ENCODE measurements at places on chromosomes 11 and 22.

- DNase-seq: peak; percentile 82
Observed at GRCh38 chr11:1889224-1889930, 2.3 kb downstream of the PRR33 start.

DNA sequence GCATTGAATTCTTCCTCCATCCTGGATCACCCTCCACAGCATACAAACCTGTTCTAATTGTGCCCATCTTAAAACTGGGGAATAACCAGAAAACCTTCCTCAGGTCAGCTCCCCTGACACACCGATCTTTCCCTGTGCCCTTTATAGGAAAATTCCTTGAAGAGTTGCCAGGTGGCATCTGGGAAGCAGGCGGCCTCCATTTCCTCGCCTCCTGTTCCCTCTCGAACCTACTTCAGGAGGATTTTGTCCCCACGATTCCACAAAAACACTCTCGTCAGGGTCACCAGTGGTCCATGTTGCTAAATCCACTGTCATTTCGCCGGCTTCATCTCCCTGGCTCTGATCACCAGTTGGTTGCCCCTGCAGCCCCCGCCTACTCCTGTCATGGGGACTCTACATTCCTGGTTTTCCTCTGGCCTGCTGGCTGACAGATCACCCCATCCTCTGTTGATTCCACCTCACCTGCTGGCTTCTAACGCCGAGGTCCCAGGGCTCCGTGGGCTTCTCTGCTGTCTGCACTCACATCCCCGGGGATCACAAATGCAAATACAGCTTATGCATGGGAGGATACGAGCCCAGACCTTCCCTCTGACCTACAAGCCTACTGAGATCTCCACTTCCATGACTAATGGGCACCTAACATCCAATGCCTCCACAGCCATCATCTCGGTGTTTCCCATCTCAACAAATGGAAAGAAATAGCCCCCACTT is 92.5 kb upstream of the PRDM11 start:
- DNase-seq: no peak

DNA sequence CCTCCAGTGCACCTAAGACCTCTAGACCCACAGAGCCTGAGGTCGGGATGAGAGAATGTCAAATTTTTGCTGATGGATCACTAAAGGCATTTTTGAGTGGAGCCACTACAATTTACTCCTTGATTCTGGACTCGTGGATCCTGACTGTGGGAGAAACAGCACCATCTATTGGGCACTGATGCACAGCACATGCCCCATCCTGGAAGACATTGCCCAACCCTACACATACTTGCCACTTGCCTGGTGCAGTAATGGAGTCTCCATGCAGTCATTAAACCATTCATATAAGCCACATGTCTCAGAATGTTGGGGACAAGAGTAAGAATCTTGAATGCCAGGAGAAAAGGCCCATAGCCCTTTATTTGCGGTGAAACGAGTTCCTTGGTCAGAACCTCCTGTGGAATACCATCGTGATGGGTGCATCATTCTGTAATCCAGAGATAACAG is 103.9 kb downstream of the GGTLC2 start:
- peak; percentile 40 for DNase-seq

- no peak for DNase-seq
Observed at GRCh38 chr11:69014084-69014851, 1.2 kb upstream of the MRGPRF start.

- DNase-seq: no peak
Observed at GRCh38 chr11:126329644-126330211, 25.8 kb upstream of the ST3GAL4 start.

- no peak for DNase-seq
Observed at GRCh38 chr11:69828276-69828970, 9.2 kb upstream of the FGF3 start.

DNA sequence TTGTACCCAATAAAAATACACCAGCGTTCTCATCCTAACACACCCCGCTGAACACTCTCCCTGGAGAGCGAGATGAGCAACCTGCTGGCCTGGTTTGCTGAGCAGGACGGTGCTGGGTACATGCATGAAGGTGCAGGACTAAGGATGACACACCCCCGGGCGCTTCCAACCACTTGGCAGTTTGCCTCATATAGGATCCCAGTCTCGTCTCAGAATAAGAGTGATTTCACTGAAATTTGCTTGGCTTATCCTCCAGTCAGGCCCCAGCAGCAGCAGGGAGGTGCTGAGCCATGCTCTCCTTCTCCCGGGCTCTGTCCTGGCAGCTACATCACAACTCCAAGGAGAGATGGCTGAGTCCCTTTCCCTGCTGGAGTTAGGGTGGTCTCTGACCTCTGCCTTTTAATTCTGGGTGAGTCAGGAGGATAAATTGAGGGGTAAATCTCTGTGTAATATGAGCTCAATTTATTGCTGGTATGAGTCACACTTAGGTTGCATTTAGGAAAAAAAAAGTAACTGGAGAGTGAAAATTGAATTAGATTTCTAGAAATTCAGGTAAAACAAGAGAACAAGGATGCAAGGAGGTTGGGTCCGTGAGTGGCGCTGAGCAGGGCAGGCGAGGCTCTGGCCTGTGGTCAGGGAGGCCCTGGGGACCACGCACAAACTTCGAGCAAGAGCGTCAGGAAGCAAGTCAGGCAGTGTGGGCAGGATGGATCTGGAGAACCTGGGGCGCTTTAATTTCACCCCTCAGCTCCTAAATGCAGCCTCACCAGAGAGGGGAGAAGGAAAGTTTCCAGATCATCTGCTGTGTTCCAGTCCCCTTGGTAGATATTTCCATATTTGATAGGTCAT is 974.0 kb downstream of the TBC1D22A start:
- DNase-seq: no peak

- DNase-seq: no peak
Observed at GRCh38 chr22:44003405-44004103, 20.5 kb upstream of the PARVB start.

DNA sequence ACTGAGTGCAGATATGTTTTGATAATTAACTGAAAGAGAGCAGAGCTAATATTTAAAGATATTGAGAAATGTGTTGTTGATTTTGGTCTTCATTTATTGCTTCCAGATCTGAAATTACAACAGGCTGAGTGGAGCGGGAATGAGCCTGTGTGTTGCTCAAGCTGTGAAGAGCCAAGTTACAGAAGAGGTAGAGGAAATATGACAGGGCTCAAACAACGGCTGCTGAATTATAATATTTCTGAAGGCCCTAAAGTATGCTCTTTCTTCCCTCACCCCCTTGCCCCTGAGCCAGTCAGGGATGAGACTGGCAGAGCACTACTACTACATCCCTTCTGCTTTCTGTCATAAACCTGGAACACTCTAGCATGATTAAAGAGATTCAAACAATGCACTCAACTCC is 115.6 kb downstream of the FANCF start:
- no peak for DNase-seq

DNA sequence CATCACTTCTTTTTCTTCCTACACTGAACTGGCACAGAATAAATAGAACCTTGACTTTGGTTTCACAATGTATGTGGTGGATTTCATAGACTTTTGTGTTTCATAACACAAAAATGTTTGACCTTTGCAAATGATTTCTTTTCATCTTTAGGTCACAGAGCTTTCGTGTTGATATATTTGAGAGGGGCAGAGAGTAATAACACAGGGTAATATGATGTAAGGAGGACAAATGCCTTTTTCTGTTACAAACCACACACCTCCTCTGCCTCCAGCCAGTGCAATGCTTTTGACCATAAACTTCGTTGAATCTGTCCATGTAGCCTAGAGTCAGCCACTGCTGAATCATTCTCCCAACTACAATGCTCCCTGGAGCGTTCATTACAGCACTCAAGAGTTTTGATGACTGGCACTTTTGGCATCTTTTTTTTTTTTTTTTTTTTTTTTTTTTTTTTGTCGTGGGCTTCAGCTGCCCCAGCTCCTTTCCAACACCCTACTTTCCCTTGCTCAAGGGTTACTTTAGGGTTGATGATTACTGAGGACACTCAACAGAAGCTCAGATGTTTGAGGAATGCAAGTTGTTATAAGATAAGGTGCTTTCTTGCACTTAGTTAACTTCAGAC is 11.4 kb upstream of the CAT start:
- DNase-seq: no peak

GRCh38 chr11:75031771-75032549 is 43.2 kb downstream of the NEU3 start:
- DNase-seq: peak; percentile 83

- no peak for DNase-seq
Observed at GRCh38 chr11:131910178-131910522, 539.7 kb downstream of the NTM start.

- DNase-seq: no peak
Observed at GRCh38 chr22:43152003-43152356, 621 bp downstream of the TSPO start.

GRCh38 chr22:20777420-20778177 is 3.7 kb downstream of the SERPIND1 start:
- DNase-seq: no peak

GRCh38 chr11:65860278-65861164 is at the start of gene MUS81:
Gene MUS81, plus strand, starts transcription at chr11:65860433. Its CDS starts 321 bp downstream, at chr11:65860754.
- peak; percentile 97 for DNase-seq

GRCh38 chr22:37549704-37550059 is 10.6 kb upstream of the CDC42EP1 start:
- DNase-seq: no peak

- no peak for DNase-seq
Observed at GRCh38 chr11:69360606-69361005, 66.7 kb downstream of the MYEOV start.

GRCh38 chr22:49956914-49957825 is 3.4 kb upstream of the PIM3 start:
- DNase-seq: no peak

DNA sequence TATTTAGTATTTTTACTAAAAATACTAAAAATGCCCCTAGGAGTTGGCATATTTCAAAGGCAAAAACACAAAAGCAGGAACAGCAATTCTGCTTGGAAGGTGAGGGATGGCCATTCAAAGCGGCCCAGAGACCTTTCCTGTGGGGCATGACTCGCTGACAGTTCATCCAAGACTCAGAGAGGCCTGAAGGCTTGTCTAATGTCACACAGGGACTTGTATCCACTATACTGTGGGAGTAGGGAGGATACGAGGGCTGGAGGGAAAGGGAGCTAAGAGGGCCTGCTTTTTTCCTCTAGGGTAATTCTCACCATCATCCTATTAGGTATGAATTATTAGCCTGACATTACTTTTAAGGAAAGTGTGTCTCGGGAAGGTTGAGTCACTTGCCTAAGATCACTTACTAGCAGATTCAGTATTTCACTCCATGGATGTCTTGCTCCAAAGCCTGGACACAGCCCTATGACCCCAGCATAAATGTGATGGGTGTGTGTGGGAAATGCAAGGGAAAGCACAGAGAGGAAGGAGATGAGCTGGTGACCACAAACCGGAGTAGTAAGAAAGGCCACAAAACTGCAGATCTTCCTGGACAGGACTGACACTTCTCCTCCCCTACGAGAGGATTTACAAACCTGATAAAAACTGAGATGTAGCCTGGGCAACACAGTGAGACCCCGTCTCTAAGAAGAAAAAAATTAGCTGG is 16.7 kb upstream of the UCP3 start:
- DNase-seq: no peak

DNA sequence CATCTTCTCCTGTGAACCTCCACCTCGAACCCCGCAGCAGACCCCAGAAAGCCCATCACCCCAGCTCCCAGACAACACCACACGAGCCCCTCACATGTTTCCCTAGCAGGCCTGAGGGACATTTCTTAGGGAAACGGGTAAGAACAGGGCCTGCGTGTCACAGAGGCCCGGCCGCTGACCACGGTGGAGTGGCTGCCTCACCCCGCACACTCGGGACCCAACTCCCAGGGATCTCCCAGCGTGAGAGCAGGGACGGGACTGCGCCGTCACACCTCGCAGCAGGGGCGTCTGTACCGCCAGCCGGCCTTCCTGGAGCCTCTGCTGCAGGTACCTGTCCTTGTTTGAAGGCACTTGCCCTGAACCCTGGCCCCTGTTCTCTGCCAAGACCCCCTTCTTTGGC is 10.2 kb downstream of the ATP5MGL start:
- DNase-seq: no peak

DNA sequence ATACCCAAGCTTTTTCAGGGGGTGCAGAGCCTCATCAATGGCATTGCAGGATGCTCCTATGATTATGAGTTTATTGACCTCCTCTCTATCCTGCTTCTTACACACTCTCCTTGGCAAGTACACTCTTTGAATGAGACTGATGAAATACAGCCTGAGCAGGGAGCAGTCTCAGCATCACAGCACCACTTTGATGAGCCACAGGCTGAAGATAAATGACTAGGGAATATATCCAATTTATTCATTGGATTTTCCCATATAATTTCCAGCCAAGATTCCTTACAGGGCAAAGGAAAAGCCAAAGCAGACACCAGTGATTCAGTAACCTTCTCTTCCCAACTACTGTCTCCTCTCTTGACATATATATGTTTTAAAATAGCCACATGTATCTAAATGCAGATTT is 79.2 kb downstream of the CASP12 start:
- no peak for DNase-seq

GRCh38 chr11:68468217-68468828 is 7.8 kb downstream of the PPP6R3 start:
- DNase-seq: no peak

DNA sequence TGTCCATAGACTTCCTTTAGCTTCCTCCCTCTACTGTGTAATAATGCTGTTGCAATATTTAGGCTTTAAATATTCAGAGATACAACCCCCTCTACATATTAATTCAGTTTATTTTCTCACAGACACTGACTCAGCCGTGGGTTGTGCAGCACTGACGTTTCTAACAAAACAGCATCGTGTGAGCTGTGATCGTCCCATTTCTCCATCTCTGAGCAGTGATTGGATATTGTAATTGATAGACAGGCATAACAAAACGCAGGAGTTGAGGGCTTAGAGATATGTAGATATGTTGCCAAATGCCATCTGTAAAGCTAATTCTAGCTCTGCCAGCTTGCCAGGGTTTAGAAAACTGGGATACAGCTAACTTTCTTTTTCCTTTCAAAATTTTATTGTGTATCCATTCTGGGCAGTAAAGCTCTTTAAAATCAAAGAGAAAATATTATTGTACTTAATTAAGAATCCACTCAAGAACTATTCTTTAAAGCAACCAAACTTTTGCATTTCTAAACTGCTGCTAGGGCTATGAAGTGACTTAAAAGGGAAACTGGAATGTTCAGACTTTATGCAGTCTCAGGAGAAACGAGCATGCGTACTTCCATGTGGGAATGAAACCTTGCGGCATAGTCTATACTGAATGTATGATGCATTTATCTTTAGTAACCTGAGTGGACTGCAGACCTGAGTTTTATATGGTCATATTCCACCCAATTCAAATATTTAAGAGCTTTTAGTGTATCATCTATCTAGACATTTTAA is 22.7 kb downstream of the BTBD10 start:
- no peak for DNase-seq

- no peak for DNase-seq
Observed at GRCh38 chr11:37320921-37321320, 722.9 kb upstream of the RAG2 start.

DNA sequence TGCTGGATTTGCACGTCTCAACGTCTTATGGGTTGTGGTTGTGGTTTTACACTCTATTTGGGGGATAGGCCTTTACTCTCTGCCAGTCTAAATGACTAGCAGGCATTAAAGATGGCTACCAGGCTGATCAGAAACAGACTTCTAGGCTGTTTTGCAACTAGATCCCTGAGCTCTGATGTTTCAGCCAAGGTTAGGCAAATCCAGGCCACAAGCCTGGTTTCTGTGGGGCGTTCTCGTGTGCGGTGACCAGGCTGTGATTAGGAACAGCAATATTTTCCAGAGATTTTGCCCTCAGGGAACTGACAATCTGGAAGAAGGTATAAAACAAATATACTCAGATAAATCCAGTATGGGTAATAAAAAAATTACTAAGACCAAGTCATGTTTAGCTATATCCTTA is 502.4 kb downstream of the INSC start:
- DNase-seq: no peak
